HEK293T (cell line): ENCODE measurements at places on chromosomes 5 and 9.

DNA sequence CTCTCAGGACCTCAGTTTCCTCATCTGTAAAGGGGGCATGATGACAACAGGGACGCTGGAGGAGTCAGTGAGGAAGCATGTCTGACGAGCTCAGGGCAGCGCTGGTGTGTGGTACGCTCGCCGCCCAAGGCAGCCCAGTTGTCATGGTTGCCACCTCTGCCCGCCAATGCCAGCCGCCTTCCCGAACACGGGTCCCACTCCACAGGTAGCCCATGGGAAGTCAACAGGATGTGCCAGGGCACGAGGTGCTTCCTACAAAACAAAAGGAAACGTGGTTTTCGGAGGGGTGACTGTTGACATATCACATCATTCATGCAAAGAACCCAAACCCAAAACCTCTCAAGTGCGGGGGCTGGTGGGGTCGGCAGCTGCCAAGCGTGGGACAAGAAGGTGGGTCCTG is 58.1 kb downstream of the NEK6 start:
- no peak for DNase-seq

- DNase-seq: no peak
Measured at GRCh38 chr5:139186752-139187326, 11.3 kb downstream of the SIL1 start.

DNA sequence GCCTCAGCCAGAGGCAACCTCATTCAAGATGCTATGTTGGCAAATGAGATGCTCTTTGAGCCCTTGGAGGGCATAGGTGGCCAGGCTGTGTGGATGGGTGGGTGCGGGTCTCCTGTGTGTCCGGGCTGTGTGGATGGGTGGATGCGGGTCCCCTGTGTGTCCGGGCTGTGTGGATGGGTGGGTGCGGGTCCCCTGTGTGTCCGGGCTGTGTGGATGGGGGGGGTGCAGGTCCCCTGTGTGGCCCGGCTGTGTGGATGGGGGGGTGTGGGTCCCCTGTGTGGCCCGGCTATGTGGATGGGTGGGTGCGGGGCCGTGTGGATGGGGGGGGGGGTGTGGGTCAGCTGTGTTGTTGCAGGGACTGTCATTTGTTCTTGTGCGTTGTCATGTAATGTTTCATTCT is 136.6 kb upstream of the COL5A1 start:
- DNase-seq: no peak

DNA sequence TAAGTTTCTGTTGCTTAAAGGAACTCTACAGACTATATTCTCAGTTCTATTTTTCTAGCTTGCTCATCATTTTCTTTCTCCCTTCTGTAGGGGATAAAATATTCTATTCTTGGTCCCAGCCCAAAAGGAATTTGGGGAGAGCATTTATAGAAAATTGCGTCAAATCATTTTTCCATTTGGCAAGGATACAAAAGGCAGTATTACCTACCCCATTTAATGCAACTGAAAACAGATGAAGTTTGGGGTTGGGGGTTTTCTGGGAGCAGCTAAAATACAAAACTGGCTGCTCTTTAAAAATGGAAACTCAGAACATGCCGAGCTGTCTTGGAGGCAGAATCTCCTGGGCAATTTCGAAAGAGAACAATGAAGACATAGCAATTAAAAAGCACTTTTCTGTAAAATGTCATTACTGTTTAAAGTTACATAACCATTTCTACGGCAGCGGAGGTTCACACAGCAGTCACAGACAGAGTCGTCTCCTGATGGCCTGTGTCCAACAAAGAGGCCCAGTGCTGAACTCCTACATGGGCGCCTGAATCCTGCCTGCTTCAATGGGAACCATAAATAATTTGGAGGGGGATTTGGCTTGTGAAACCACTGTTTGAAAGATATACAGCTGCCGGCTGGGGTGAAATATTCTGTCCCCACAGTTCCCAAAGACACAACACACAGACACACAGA is 152.4 kb downstream of the BRINP1 start:
- DNase-seq: no peak

DNA sequence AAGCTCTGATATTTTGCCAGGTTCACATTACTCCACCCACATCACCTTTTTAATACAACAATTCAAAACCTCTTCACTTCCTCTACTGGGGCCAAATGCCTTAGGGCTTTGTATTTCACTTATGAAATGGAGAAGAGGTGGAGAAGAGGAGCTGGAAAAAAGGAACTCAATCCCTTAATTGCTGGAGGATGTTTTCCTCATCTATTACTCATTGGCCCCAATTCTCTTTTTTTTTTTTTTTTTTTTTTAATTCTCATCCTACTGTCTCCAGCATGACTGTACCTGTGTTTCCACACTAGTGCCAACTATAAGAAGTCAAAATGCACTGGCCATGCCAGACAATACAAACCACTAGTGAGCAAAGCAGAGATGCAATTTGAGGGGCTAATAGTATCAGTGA is 20.9 kb downstream of the FAM13B start:
- no peak for DNase-seq

GRCh38 chr5:160432196-160432595 is 10.5 kb downstream of the PTTG1 start:
- DNase-seq: no peak

DNA sequence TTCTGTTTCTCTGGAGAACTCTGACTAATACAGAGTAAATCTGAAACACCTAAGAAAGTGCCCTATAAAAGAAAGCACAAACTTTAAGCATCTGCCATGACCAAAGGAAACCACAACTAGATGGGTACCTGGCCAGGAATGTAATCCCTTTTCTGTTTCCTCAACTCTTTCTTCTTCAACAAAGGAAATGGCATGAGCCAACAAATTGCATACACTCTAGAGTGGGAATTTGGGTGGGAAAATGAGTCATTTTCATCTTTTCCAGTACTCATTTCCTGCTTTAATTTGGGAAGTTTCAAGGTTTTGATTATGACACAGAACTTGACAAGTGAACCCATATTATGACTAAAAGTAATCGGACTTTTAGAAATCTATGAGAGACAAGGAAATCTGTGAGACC is 349.2 kb upstream of the RORB start:
- no peak for DNase-seq

- no peak for DNase-seq
Measured at GRCh38 chr9:38361473-38361850, 31.0 kb upstream of the ALDH1B1 start.

GRCh38 chr9:86960938-86961337 is 13.6 kb upstream of the GAS1 start:
- no peak for DNase-seq

DNA sequence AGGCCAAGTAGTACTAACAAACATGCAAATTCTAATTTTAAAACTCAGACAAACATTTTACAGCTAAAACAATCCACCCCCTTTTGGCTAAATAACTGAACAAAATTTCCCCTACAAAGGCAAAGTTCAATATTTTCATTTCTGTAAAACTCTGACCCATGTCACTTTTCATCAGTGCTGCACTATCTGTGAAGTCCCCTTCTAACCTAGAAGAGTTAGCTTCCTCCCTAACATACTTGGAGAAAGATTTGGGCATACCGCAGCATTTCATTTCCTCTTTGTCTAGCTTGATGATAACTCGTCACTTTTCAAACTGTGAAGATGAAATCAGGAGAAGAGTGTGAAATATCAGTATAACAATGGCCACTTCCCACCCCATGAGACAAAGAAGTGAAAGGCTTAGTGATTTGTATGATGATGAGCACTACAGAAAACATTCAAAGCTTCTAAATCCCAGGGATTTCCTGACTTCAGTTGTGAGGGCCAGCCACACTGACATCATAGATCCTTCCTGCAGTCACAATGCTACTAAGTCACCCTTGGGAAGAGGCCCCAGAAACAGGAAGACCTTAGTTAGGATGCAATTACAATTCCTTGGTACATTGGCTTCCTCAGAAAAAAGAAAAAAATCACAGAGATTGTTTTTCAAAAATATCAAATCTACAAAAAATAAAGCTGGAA is at the start of gene FAM81B:
TSS of gene FAM81B (plus strand) at position 555 of the 681 bp plus-strand sequence. CDS start at position 579, 24 bp downstream.
- no peak for DNase-seq
